ENCODE measurements at places on chromosomes 2 and 18.
A peak's percentile ranks its signal among the peaks of the same experiment; 100 is the strongest.

DNA sequence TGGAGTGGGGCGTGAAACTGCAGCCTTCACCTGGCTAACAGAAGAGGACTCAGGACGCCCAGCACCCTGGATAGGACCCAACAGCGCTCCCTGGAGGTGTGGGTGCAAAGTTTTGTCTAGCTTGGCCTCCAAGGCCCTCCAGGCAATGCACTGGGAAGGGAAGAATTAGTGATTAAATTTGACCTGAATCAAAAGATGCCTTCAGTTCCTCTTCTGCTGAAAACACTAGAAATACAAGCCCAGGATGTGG, 779 bp upstream of the TRIB2 start:
- DNase-seq, result peak; percentile 68

- DNase-seq, result no peak
These were observed 203.0 kb upstream of the EPHA4 start for GRCh38 chr2:221775096-221775495.

DNA sequence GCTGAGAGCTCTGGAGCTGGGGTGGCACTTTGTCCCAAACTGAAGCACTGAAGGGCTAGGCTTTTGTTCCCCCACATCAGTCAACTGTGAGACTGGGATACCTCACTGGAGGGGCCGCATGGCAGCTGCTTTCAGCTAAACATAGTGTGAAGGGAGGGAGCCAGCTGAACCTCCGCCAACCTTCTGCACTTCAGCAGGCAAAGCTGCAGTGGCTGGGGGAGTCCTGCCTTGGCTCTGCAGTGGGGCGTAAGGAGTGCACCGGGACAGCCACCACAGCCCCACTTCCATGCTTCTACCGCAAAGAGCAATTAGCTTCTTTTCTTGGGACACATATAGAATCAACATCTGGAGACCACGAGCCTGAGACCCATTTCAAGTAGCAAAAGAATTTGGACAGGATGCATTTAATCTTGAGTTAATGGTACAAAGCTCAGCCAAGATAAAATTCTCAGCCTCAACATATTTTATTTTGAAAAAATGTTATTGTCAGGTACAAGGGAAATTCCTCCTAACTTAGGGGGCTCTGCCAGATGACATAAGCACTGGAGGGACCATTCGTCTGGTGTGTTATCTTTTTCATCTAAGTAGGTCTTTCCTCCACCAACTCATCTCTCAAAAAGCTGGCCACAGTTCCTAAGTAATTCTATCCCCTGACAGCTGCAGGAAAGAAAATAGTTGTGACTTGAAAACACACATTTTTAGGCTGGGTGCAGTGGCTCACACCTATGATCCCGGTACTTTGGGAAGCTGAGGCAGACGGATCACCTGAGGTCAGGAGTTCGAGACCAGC, 25.6 kb upstream of the MYCN start:
- DNase-seq, result no peak

DNA sequence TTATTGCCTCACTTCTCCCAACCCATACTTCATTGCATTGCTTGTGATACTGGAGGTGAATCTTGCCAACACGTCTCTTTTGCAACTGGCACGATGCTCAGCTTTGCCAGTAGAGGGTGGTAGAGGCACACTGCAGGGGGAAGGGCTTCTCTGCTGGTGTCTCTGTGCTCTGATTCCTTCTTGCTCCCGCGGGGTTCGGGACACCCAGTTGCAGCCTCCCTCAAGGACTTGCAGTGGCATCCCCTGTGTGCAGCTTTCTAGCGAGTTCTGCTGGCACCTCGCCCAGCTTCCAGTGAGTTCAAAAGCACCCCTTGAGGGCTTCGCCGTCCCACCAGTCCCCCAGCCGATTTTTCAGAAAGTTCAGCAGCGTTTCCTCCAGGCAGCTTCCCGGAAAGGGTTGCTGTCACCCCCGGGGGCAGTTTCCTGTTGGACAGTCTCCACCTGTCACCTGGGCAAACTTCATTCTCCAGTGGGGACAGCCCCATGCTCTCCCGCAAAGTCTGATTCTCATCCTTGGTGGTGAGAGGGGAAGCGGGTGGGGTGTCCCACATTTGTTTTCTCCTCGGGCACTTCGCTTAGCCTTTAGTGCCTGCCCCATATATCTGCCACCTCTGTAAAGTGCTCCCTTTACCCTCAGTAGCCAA, 35.4 kb upstream of the EN1 start:
- peak; percentile 23 for DNase-seq

DNA sequence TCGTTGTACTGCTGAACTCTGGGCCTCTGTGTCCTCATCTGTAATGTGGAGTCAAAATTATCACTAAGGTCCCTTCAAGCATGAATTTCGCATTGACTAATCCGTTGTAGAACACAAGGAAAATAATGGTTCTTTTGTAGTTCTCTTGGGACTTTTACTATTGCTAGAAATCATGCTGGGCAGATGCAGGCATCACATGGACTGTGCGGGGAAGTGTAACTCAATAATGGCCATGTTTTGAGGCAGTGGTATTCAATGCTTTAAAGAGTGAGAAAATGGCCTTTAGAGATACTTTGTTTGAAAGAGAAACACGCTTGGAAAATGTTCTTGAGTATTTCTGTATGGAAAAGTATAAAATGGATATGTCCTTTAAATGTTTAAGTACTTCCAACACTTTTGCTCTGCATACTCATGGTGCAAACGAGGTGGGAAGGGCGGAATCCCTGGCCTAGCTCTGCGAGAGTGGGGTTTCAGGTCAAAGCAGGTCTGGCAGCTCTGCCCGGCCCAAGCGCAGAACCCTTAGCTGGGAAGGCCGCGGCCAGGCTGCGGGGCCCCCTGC, 117.3 kb upstream of the MSTN start:
- DNase-seq, result no peak

- DNase-seq, result no peak
These were observed 31.8 kb upstream of the VIT start for GRCh38 chr2:36664696-36665076.

DNA sequence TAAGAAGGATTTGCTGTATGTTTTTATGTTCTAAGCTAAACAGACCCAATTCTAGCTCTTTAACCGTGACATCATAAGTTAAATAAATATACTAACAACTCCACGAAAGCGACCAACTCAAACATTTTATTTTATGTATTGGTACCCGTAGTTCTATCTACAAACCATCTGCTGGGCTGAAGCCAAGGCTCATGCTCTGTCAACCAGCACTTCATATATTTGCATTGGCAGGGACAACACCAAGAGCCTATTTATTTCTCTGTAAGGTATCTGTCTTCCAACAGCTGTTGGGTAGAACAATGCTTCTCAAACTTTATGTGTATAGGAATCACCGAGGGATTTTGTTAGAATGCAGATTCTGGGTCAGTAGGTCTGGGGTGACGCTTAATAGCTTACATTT, 64.5 kb downstream of the PID1 start:
- no peak for DNase-seq

DNA sequence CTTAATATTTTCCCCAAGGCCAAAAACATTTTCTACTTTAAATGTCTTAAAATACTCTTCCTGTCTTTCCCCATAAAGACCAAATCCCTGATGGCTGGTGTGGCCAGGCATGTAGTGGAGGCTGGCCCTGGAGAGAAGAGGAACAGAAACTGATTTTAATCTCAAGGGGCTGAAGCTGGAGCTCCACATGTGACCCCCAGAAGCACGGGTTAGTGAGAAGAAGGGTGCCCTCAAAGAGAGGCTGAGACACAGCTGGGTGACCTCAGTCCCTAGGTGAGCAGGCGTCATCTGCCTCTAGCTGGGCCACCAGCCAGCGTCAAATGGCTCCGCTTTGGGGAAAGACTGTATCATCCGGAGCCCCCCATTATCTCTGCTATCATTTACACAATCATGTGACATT, 19.3 kb upstream of the TMEM18 start:
- DNase-seq, result no peak

DNA sequence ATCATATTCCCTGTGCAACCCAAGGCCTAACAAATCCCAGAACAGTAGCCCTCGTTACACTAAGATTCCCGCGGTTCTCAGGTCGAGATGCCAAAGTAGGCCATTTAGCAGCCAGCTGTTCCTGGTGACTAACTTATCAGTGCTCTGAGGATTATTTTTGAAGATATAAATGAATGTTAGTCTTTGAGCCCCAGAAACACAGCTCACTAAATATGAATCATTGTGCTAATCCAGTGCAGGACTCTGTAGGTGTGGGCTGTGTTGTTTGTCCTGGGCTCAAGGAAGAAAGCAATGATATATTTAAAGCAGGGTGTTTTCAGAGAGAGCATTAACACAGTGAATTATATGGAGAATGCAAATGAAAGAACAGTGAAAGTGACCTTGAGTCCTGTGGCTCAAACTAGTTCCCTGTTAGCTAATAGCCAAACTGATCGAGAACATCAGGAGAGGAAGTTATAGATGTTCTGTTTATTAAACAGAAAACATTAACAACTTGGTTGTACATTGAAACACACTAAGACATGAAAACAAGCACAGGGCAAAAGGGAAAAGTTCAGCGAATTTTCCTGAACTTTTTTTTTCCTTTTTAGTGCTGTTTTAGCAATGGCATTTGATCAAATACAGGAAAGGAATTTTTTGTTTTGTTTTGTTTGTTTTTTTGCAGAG, 228.3 kb downstream of the RNF152 start:
- DNase-seq, result no peak

DNA sequence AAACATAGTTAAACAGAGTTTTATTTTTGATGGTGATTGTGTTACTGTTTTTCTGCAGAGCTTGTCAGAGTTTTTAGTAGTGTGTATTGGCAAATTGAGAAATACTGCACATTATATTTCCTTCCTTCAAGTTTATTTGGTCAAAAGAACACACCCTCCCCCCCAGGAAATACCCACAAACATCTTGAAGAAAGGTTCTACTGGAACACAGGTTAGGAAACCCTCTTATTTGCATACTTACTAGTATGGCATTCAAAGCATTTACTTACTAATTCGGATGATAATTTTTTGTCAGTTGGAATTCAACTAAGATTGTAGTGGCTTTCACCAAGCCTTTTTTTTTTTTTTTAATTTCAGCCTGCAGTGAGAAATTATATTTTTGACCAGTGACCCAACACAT, 9.1 kb downstream of the CAB39 start:
- no peak for DNase-seq

- no peak for DNase-seq
These were observed 115.1 kb downstream of the CAPN13 start for GRCh38 chr2:30691948-30692828.

- no peak for DNase-seq
These were observed 142.4 kb upstream of the MEX3C start for GRCh38 chr18:51339856-51340255.

DNA sequence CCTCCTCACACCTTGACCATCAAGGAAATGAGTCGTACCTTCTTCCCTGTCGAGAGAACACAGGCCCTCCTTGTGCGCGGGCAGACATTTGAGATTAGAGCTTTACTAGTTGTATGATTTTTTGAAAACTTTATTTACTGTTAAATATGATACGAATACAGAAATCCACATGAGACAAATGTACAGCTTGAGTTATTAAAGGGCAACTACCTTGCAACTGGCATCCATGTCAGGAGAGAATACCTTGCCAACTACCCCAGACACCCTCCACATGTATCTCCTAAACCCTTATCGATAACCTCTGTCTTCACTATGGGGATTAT, 28.3 kb downstream of the KLHL23 start:
- no peak for DNase-seq

DNA sequence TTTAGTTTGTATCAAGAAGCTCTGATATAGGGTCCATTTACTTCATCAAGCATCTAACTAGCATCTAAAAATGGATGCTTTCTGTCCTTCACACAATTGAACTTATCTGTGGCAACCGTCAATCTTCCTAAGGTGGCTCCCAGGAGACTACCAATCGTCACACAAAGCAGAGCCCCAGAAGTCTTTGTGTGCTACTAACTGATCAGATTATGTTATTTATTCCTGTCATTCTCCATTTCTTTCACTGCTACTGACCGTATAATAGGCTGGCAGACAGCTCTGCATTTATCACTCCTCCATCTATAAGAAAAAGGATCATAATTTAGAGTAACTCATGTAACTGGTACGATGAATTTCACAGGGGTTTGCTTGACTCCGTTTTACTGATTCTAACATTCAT, 585.0 kb upstream of the NXPH2 start:
- no peak for DNase-seq

GRCh38 chr2:119782308-119783027, 22.7 kb downstream of the PTPN4 start:
- DNase-seq, result no peak

DNA sequence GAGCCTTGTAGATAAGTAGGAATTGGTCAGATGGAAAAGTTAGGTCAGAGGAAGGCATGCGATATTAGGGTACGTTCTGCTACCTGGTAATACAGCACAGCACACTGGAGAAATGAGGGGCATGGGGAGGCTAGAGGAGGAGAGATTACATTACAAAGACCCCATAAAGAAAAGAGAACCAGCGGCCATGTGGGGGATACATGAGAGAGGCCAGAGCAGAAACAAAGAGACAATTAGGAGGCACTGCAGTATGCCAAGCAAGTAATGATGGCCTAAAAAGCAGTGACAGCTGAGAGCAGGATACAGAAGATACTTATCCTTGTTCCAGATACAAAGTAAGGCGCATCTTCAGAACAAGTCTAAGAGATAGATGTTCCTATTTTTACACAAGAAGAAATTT, 40.0 kb downstream of the TXNL1 start:
- DNase-seq, result no peak

- DNase-seq, result no peak
These were observed 17.1 kb downstream of the ATG4B start for GRCh38 chr2:241654551-241654950.

DNA sequence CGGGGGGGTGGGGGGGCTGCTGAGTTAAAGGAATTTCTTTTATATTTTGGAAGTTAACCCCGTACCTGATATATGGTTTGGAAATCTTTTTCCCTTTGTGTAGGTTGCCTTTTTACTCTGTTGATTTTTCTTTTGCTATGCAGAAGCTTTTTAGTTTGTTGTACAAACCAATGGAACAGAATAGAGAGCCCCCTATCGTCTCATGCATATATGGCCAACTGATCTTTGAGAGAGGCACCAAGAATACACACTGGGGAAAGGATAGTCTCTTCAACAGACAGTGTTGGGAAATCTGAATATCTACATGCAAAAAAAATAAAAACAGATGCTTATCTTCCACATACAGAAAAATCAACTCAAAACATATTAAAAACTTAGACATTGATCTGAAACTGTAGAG, 647.8 kb upstream of the KLHL29 start:
- no peak for DNase-seq

DNA sequence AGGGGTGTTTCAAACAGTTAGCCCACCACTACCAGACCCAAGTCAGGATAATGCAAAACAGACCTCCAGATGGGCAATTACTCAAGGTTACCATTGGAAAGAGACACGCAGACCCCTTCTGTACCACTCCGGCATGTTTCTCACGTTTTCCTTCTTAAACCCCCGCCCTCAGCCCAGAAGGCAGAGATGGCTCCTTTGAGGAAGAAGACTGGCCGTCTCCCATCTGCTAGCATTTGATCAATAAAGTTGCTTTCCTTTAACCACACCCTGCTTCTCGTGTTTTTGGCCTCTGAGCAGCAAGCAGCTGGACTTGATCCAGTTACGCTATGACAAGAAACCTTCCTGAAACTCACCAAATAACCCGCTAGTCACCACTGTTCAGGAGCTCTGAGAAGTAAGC, 1012.4 kb upstream of the GYPC start:
- no peak for DNase-seq
